Thymus (tissue), 14 donors: ENCODE measurements at places on chromosomes 5 and 9. TPM values are rescaled to one million over a fixed set of nuclear protein-coding genes. Genes with fewer than 3 reads are reported as not detected.

The EGR1 gene
- polyA plus RNA-seq: 56.3 TPM

The SLC6A3 gene
- polyA plus RNA-seq: 14.9 TPM

The GMCL2 gene
- under 0.01 TPM for polyA plus RNA-seq

The ANKRD34B gene
- polyA plus RNA-seq: 0.59 TPM

The SPATA31A5 gene
- not detected for polyA plus RNA-seq

The GPX8 gene
- 4.1 TPM for polyA plus RNA-seq

The OCLN gene
- 7.4 TPM for polyA plus RNA-seq

The PCDHA9 gene
- polyA plus RNA-seq: not detected

The BASP1 gene
- polyA plus RNA-seq: 53.5 TPM

The SPINK9 gene
- 13.5 TPM for polyA plus RNA-seq

The OSTF1 gene
- 80.5 TPM for polyA plus RNA-seq

The DMRT3 gene
- 0.21 TPM for polyA plus RNA-seq

The CDC25C gene
- polyA plus RNA-seq: 1.9 TPM

The NR2F1-AS1 gene
- polyA plus RNA-seq: 5.0 TPM

The FAT2 gene
- 2.7 TPM for polyA plus RNA-seq

The TMEM174 gene
- 0.02 TPM for polyA plus RNA-seq

The F2RL2 gene
- polyA plus RNA-seq: 0.91 TPM

The PCDHGB7 gene
- 1.2 TPM for polyA plus RNA-seq

The INSL6 gene
- not detected for polyA plus RNA-seq

The JAKMIP2 gene
- 2.6 TPM for polyA plus RNA-seq

The RELL2 gene
- polyA plus RNA-seq: 20.8 TPM

The C9orf50 gene
- 0.23 TPM for polyA plus RNA-seq

The CARTPT gene
- 2.9 TPM for polyA plus RNA-seq

The PCDHB16 gene
- polyA plus RNA-seq: 0.27 TPM

The ALDOB gene
- polyA plus RNA-seq: 9.1 TPM

The C6 gene
- polyA plus RNA-seq: 0.73 TPM

The ARHGEF39 gene
- polyA plus RNA-seq: 1.5 TPM

The EDIL3 gene
- 2.9 TPM for polyA plus RNA-seq

The BAAT gene
- polyA plus RNA-seq: 0.11 TPM

The CRB2 gene
- polyA plus RNA-seq: 0.21 TPM

The PCDHA6 gene
- 0.05 TPM for polyA plus RNA-seq

The LECT2 gene
- not detected for polyA plus RNA-seq

The SEMA5A gene
- 1.2 TPM for polyA plus RNA-seq

The SHROOM1 gene
- polyA plus RNA-seq: 6.2 TPM

The FGF1 gene
- polyA plus RNA-seq: 1.6 TPM

The PCDH1 gene
- 5.1 TPM for polyA plus RNA-seq

The C5orf58 gene
- 0.48 TPM for polyA plus RNA-seq

The PDE8B gene
- polyA plus RNA-seq: 1.5 TPM

The ADAMTS16 gene
- 0.05 TPM for polyA plus RNA-seq

The SPATA24 gene
- 6.6 TPM for polyA plus RNA-seq

The SLC34A3 gene
- polyA plus RNA-seq: 0.14 TPM

The LOX gene
- 5.2 TPM for polyA plus RNA-seq

The RASGEF1C gene
- 0.11 TPM for polyA plus RNA-seq

The CCNI2 gene
- polyA plus RNA-seq: 2.5 TPM

The SPINK6 gene
- 9.9 TPM for polyA plus RNA-seq

The ZNF300 gene
- 10.9 TPM for polyA plus RNA-seq

The MZB1 gene
- polyA plus RNA-seq: 380 TPM

The SPATA31D4 gene
- polyA plus RNA-seq: 0.05 TPM

The GRM6 gene
- polyA plus RNA-seq: 0.02 TPM

The CDX1 gene
- 1.3 TPM for polyA plus RNA-seq

The ST8SIA4 gene
- polyA plus RNA-seq: 9.2 TPM

The LHX3 gene
- polyA plus RNA-seq: 0.23 TPM
